Fibroblast of villous mesenchyme (primary cell): ENCODE measurements at places on chromosomes 2 and 18.
A peak's percentile ranks its signal among the peaks of the same experiment; 100 is the strongest.

DNA sequence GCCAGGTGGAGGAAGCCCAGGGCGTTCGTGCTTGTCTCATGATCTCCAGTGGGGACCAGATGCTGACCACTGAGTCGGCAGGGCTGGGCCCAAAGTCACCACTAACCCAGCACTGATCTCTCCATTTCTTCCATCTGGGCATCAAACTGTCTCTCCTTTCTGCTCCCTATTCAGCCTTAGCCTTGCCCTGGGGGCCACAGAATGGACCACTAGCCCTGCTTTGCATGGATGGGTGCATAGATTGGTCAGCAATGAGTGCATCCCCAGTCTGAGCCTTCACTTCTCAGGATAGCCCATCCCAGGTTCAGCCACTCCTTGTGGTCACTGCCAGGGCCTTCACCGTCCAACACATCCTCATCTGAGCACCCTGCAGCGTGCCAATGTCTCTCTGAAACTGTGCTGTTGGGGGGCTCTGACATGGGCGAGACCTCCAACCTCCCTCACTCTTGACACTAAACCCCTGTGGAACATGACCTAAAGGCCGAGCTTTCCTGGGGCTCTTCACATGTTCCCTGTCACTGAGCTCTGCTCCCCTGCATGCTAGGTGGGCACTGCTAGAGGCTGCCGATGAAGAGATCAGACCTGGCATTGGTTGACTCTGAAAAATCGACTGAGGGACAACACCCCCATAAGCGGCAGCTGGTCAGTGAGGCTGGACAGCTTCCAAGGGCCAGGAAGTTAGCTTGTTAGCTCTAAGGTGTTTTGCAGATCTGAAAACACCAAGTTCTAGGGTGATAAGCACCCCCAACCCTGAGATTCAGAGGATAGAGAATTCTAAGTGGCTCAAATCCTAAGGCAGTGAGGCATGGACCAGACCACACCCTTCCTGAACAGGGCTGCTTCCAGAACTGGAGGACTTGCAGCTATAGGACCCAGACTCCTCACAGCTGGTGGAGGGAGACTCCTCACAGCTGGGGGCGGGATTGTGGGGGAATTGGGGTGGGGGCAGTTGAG is 61.7 kb downstream of the HS1BP3 start:
- DNase-seq = no peak

DNA sequence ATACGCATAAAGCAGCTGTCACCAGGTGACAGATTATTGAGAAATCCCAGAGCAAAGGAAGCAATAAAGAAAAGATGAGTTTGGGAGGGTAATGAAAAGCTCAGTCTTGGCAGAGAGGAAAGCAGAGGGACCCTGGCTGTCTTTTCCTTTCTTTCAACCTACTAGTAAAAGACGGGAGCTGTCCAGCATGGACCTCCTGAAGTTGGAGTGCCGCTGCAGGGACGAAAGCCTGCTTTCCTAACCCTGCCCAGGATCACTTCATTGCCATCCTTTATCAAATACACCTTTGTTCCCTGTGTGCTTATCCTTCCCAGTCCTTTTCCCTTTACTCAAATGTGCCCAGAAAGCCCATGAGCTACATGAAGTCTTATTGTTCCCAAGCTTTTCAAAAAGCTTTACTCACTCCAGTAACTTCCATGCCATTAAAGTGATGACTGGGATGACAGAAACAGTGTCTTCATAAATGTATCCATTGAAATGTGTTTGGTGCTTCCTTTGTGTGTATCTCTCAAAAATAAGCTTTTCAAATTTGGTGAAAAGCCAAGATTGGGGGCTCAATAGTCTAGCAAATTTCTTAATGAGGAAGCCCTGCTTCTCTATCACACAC is 3.7 kb upstream of the SPR start:
- DNase-seq = peak; percentile 57

GRCh38 chr18:57776354-57776753 is 26.8 kb downstream of the ATP8B1 start:
- no peak for DNase-seq

- no peak for DNase-seq
These were observed 9.2 kb downstream of the ACVR1 start for GRCh38 chr2:157866666-157867642.

- no peak for DNase-seq
These were observed 2.5 kb downstream of the BABAM2 start for GRCh38 chr2:27893006-27893405.

- no peak for DNase-seq
These were observed 119.4 kb upstream of the PIEZO2 start for GRCh38 chr18:11268741-11269233.

DNA sequence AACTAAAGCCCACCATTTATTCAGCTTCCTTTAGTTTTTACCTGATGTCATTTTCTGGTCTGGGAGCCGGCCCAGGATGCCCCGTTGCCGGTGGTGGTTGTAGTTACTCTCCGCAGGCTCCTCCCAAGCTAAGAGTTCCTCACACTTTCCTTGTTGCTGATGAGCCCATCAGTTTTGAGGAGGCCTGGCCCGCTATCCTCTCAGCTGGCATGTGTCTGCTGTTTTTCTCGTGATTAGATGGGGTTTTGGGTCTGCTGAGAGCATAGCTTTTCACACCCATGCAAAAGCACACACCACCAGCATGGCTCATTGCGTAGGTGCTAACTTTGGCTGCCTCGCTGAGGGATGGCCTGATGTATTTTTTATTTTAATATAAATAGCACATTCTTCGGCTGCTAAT is 72.1 kb downstream of the PSMG2 start:
- no peak for DNase-seq

DNA sequence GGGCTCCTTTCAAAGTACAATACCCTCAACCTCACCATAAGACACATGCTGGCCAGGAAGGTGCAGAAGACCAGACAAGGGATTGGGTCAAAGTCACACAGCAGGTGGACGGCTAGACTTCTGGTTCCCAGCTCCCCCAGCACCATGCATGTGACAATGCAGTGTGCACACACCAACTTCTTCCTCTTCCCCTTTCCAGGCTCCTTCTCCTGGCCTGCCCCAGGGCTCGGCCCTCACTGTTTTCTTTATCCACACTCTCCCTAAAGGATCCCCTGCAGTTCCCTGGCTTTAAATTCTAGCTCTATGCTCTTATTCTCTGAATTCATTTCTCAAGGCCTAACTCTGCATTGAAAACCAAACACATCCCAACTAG is 82.3 kb downstream of the LOXHD1 start:
- no peak for DNase-seq

- no peak for DNase-seq
These were observed 373.2 kb downstream of the TRIB2 start for GRCh38 chr2:13089971-13090370.

- DNase-seq = peak; percentile 22
These were observed 229.7 kb upstream of the SPRED2 start for GRCh38 chr2:65661980-65662653.

- DNase-seq = no peak
These were observed 87.7 kb upstream of the HAAO start for GRCh38 chr2:42879913-42880737.
